Cerebellum (tissue), 4 donors: ENCODE measurements at places on chromosomes 13 and 19.

GRCh38 chr13:32443111-32443510 is 15.2 kb upstream of the N4BP2L1 start:
- no peak for DNase-seq

GRCh38 chr19:3304871-3305423 is 61.4 kb upstream of the NFIC start:
- peak; percentile 77 for DNase-seq

DNA sequence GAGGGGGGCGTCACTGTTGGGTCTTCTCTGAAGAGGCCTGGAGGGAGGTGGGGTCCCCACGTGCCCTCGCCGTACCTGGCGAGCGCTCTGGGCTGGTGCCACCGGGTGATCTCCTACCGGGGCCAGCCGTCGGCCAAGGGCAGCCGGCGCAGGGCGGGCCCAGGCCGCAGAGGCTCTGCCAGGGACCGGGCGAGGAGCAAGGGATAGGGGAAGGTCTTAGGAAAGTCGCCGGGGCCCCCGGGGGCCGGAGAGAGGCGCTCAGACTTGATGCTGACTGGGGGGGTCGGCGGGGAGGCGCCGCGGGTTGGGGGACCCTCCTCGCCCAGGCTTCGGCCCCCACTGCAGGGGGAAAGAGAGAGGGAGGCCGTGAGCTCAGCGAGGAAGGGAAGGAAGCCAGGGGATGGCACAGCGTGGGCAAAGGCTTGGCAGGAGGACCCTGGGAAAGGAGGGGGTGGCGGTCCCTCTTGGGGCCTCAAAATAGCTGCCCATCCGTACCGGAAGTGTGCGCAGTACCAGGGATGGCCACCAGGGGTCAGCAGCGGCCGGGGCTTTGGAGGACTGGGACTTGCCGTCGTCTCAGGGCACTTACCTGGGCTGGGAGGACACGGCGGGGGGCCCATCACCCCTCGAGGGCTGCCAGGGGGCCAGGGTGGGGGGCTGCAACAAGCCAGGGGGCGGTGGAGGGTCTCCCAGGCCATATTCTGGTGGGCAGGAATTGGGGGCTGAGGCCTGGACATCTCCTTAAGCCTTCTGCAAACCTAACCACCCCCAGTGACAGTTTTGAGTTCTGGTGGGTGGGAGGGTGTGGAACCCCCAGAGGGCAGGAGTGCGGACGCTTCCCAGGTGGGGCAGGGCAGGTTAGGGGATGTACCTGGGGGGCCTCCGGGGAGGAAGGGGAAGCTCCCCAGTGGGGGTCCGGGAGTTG is 7.7 kb upstream of the TMEM161A start:
- DNase-seq, result peak; percentile 68

- DNase-seq, result no peak
Measured at GRCh38 chr19:43470288-43470687, 4.9 kb upstream of the LYPD3 start.

GRCh38 chr13:41386211-41386610 is 71.1 kb upstream of the RGCC start:
- no peak for DNase-seq

GRCh38 chr13:109363431-109363830 is 423.0 kb downstream of the IRS2 start:
- no peak for DNase-seq

DNA sequence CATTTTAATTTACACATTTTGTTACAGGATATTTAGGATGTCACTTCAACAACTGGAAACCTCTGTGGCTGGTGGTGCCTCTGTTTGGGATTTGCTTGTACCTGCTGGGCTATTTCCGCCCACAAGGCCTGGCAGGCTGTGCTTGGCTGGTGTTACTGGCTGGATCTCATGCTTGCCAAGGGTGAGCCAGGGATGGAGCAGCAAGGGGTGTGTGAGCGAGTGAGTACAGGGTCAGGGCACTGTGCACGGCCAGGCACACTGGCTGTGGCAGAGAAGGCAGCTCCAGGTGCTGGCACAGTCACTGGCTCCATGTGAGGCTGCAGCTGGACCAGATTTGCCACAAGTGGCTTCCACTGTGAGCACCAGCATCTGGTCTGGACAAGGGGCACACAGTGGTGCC is 1254.8 kb downstream of the SLITRK5 start:
- DNase-seq, result no peak

GRCh38 chr13:51125495-51126226 is 14.6 kb upstream of the C13orf42 start:
- peak; percentile 40 for DNase-seq

- no peak for DNase-seq
Measured at GRCh38 chr13:100580045-100580444, 8.5 kb downstream of the GGACT start.

- no peak for DNase-seq
Measured at GRCh38 chr13:70844391-70845108, 736.3 kb upstream of the KLHL1 start.

- DNase-seq, result peak; percentile 67
Measured at GRCh38 chr13:27374650-27375049, 49.8 kb upstream of the GTF3A start.

DNA sequence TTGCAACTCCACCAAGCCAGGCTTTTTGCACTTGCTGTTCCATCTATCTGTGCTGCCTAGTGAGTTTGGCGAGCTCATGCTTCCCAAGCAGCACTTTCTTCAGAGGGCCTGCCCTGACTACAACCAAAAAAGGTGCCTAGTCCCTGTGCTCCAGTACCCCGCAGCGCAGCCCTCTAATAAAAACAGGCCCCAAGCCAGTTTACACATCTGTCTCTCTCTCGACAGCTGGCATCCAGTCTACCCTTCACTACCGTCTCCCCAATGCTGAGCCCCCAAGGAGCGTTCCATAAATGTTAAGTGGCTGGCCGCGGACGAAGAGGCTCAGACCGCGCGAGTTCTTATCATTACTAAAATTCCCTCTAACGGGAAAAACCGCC is 512 bp downstream of the MED4 start:
- peak; percentile 9 for DNase-seq

- DNase-seq, result no peak
Measured at GRCh38 chr19:35040826-35041547, 534 bp upstream of the HPN start.

DNA sequence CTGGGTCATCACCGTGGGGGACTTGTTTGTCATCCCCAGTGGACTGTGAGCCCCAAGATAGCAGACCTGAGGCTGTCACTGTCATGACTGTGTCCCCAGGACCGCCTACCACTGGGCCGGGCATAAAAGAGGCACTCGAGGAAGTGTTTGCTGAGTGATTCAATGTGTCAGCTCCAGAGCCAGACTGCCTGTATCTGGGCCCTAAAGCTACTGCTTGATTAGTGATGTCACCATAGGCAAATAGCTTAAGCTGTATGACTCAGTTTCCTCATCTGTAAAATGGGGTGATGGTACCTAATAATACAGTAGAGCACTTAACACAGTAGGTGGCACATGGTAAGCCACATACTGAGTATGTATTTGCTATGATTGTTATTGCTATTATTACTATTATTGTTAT is 11.2 kb upstream of the CEACAM19 start:
- DNase-seq, result no peak

DNA sequence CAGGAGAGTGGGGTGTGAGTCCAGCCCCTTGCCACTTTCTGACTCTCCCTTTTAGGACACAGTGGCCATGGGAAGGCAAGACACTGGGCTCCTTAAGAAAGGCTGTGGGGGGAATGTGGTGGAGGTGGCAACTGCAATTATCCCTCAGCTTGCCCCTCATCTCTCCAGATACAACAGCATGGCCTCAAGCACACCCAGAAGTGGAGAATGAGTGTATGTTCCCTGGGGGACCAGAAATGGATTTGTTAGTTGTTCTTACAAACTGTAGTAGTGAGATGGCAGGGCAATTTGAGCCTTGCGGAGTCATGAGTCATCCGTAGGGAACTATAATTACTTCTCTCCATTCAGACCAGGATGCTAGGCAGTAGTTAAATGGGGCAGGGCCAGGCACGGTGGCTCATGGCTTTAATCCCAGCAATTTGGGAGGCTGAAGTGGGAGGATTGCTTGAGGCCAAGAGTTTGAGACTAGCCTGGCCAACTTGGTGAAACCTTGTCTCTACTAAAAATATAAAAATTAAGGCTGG is 25.6 kb upstream of the CXCL17 start:
- DNase-seq, result no peak

- DNase-seq, result no peak
Measured at GRCh38 chr19:31105761-31106160, 243.5 kb downstream of the TSHZ3 start.

GRCh38 chr13:30656178-30656577 is 38.5 kb downstream of the USPL1 start:
- DNase-seq, result no peak

- no peak for DNase-seq
Measured at GRCh38 chr13:90321281-90321931, 1026.1 kb upstream of the MIR17HG start.

- no peak for DNase-seq
Measured at GRCh38 chr19:19530423-19530804, 1.7 kb downstream of the YJEFN3 start.

DNA sequence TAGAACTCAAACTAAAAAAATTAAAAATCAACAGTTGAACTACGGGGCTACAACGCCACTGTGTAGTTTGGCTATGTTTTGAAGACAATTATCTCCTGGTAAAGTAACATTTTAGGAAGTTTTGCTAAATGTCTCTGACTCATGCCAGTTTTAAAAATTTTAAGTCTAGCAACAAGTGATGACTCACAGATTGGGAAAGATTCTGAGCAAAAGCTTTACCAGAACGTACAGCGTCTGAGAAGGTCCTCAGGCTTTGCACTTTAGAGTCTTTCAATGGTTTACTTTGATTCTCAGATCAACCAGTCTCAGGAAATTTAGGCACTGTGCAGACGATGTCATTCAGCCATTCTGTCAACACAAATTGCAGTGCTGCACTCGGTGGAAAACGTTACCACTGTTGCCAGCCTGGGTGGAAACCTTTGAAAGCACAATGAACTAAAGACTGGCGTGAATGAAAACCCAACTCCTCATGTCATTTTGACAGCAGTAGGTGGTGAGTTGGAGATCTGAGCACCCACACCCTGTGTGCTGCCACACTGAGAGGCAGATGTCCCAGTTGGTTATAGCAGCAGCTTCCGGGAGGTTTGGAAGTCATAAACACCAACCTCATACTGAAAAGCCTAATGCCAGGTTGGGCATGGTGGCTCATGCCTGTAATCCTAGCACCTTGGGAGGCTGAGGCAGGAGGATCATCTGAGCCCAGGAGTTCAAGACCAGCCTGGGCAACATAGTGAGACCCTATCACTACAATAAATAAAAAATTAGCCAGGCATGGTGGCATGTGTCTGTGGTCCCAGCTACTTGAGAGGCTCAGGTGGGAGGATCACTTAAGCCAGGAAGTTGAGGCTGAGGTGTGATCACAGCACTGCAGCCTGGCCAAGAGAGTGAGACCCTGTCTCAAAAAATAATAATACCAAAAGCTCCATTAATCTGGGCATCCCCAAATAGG is 6.3 kb upstream of the WTIP start:
- no peak for DNase-seq

- DNase-seq, result no peak
Measured at GRCh38 chr19:46115396-46116106, 8.9 kb downstream of the IGFL3 start.

DNA sequence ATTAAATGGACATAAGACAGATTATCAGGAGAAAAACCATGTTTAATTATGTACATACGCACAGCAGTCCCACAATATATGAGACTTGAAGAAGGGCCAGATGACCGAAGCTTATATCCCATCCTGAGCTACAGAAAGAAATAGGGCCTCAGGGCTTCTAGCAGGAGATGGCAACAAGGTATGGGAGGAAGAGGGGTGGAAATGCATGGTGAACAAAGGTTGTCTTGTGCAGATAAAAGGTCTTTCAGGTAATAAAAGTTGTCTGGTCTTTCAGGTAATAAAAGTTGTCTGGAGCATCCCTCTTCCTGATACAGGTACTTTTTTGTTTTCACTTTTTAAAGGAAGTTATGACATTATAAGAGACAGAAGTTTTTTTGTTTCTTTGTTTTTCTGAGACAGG is 15.4 kb upstream of the GTF3A start:
- no peak for DNase-seq

DNA sequence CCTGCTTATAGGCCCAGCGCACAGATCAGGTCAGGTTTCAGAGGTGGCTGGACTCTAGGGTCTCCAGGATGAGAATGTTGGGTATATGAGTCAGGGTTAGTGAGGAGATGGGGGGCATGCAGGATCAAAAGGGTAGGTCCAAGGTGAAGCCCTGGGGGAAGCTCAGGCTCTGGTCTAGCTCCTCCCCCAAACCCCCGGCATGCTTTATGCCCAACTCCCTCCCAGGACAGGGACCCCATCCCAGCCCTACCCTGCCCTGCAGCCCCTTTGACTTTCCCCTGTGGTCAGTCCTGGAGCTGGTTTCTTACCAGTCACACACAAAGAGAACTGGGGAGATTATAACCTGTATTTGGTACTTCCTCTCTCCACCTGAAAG is 9.8 kb upstream of the CEACAM18 start:
- DNase-seq, result no peak

DNA sequence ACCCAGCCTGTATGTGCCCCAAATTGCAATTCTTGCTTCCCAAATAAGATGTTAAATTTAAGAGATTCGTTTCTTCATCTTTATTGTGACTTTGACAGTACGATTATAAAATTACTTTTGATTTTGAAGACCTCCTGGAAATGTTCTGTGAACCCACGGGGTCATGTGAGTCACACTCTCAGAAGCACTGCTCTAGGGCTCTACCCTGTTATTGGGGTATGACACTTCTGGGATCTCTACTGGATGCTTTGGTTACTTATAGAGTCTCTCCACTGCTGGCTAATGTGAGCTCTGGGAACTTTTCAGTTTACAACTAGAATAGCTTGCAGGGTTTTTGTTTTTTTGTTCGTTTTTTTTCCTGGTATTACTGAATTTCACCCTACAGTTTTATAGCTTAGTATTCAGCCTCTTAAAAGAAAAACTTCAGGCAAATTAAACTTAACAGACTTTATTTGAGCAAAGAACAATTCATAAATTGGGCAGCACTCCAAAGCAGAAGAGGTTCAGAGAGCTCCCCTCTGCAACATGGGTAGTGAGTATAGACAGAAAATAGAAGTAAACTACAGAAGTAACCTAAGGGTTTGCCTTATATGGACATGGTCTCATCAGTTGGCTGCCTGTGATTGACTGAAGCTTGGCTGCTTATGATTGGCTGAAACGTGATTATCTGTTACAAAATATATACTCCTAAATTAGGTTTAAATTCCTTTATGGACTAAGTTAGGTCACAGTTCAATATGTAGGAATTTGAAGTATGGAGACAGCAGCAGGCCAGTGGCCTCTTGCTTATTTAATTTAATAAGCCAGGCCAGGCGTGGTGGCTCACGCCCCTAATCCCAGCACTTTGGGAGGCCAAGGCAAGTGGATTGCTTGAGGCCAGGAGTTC is 28.5 kb upstream of the PSPC1 start:
- no peak for DNase-seq
